ENCODE measurements at places on chromosomes 12 and 14.

GRCh38 chr12:52636592-52637258 lies 15.3 kb downstream of the KRT2 start:
- no peak for DNase-seq

DNA sequence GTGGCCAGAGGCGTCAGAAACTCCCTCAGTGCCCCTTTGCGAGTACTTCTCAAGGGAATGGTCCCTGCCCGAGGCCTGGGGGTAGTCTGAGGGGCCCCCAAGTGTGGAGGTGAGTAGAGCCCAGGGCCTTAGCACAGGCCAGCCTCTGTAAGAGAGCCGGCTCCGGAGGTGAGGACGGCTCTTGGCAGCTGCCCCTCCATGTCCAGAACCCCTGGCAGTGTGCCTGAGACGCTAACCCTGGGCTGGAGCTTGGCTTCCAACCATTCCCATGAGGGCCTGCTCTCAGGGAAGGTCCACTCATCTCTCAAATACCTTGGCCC lies 61.7 kb downstream of the PRMT8 start:
- no peak for DNase-seq

- no peak for DNase-seq
These were observed 20.7 kb downstream of the KRT85 start for GRCh38 chr12:52346593-52346992.

GRCh38 chr12:105899589-105899988 lies 239.2 kb downstream of the NUAK1 start:
- no peak for DNase-seq

GRCh38 chr12:119071638-119072231 lies 90.4 kb downstream of the SRRM4 start:
- DNase-seq: no peak

- DNase-seq: no peak
These were observed 81.2 kb downstream of the CFAP54 start for GRCh38 chr12:96570579-96570978.

GRCh38 chr12:2291182-2291832 lies 238.5 kb downstream of the CACNA1C start:
- peak; percentile 63 for DNase-seq

DNA sequence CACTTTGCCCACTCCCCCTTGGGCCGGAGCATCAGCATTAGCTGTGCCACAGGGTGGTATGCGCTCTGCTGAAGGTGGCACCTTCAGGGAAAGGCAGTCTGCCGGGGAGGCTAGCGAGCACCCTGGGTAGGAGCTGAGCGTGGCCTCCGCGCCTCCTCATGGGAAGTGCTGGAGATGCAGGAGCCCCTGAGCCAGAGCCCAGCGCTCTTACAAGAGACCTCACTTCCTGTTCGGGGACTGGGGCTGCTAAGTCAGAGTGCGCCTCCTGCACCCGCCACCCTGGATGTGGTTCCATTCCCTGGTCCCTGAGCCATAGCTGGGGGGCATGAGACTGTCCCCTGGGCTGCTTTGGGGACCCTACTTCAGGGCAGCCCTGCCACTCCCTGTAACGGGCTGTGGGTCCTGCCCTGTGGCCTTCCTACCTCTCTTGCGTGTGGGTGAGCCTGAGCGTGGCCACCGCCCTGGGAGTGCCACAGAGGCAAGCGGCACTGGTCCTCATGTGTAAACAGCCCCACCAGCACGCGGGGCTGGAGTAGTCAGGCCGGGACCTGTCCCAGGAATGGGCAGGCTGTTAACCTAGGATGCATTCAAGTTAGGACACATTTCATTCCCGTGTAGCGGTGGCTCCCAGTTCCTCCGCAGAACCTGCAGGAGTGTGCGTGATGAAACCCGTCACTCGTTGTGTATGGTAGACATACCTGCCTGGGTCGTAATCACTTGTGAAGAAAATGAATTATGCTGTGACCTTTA lies 19.4 kb downstream of the COA8 start:
- no peak for DNase-seq

- peak; percentile 94 for DNase-seq
These were observed 20.2 kb upstream of the KRT8 start for GRCh38 chr12:52924764-52925716.

- no peak for DNase-seq
These were observed 21.0 kb upstream of the ANP32D start for GRCh38 chr12:48451372-48451771.

GRCh38 chr12:67648521-67649260 lies at the start of gene DYRK2:
TSS of gene DYRK2 (plus strand) at chr12:67648745. CDS start at chr12:67649134, 389 bp downstream.
- DNase-seq: peak; percentile 82

GRCh38 chr12:112096667-112097066 lies 11.9 kb downstream of the NAA25 start:
- DNase-seq: peak; percentile 96

DNA sequence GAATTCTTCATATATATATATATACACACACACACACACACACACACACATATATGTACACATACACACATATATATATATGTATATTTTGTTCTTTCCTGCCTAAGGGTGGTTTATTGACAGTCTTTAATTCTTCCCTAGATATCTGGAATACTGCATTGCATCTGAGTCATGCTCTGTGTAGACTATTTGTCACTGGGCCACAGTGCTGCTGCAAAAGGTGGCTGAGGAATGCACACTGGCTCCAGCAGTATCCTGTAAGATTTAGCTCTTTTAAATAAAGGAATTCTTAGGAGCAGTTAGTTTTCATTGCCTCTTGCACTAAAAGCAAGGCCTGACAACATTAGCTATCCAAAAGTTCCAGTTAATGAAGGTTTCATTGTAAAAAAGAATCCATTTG lies 200.9 kb downstream of the APAF1 start:
- peak; percentile 3 for DNase-seq

GRCh38 chr12:121279507-121279915 lies 17.0 kb downstream of the CAMKK2 start:
- DNase-seq: no peak

- DNase-seq: no peak
These were observed 585.4 kb downstream of the ALG10 start for GRCh38 chr12:34607520-34608195.

DNA sequence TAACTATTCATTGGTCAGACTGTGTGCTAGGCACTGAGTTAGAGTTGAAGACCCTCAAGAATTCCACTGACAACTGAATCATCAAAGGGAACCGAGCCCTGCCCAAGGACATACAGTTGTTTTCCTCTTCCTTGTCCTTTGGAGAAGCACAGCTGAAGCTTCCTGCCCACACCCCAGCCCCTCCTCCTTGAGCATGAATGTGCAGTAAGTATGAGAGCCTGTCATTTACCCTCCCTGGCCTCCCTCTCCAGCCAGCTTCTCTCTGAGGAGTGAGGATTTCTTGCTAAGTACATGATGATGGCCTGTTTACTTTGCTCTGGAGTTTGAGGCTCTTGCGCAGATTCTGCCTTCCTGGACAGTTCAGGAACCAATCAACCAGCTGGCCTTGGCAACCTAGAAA lies 235.2 kb downstream of the CACNA1C start:
- DNase-seq: peak; percentile 58

GRCh38 chr12:39405580-39405979 lies 37.3 kb downstream of the KIF21A start:
- no peak for DNase-seq

DNA sequence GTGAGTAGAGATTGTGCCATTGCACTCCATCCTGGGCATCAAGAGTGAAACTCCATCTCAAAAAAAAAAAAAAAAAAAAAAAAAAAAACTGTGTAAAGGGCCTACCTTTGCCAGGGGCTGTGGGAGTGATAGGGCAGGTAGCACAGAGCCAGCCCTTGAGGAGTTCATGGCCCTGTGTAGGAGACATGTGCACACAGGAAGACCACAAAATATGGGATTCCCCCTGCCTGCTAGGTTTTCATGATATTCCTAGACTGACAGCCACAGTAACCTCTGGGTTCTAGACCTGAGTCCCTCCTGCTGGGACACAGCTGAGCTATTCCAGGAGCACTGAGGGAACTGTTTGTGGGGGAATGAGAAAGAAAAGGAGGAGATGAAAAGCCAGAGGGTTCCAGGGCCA lies 8.3 kb upstream of the SPTSSA start:
- no peak for DNase-seq

DNA sequence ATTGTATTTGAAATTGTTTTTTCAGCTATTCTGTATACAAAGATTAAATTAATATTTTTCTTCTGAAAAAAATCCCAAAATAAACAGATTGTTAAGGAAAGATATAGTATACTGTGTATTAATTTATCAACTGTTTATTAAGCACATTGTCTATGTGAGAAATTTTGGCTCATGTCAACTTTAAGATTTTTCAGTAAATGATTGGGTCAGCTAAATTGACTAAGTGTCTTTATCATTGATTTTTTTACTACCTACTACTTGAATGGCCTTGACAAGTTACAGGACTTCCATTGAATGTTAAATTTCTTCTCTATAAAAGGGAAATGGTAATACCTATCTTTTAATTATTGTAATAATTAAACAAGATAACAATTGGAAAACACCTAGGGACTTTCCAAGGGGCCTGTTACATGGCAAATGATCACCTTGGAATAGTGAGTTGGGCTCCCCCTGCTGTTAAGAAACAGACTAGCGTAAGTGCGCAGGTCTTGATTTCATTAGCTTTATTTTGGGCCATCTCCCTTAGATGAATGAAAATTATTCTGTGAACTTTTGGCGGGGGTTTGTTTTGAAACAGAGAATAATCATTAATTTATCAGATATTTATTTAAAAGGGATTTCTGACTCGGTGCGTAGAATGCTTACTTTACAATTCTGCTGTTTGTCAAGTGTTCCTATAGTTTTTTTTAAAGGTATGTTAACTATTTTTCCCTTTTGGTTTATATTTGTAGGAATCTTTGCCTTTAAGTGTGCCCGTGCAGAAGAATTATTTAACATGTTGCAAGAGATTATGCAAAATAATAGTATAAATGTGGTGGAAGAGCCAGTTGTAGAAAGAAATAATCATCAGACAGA lies 14.5 kb upstream of the CCT2 start:
- DNase-seq: peak; percentile 87

DNA sequence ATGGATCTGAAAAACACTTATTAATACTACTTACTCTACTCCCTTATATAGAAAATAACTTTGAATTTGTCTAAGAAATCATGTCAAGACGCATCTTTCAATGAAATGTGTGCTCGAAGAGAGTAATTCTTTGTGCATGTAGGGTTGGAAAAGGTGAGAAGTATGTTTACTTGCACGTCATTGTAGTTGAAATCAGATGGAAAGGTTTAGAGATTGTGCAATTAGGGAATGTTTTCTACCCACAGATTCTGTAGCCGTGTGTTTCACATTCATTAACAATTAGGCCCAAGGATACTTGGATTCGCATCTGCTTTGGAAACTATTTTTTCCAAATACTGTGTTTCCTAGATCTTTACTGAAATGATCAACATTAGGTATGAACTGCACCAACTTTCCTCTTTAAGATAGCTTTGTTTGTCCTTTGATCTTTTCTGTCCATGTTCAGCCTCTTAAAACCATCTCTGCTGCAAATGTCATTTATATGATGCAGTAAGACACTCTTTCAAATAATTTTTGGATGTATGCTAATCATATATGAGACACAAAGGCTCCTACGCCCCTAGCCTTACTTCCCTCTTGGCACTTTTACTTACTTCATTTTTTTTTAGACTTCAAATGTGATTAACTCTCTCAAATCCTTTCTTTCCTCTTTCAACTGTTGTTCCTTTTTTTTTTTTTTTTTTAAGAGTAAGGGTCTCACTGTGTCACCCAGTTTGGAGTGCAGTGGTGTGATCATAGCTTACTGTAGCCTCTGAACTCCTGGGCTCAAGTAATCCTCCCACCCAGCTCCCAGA lies 58.0 kb upstream of the PSMA6 start:
- no peak for DNase-seq

DNA sequence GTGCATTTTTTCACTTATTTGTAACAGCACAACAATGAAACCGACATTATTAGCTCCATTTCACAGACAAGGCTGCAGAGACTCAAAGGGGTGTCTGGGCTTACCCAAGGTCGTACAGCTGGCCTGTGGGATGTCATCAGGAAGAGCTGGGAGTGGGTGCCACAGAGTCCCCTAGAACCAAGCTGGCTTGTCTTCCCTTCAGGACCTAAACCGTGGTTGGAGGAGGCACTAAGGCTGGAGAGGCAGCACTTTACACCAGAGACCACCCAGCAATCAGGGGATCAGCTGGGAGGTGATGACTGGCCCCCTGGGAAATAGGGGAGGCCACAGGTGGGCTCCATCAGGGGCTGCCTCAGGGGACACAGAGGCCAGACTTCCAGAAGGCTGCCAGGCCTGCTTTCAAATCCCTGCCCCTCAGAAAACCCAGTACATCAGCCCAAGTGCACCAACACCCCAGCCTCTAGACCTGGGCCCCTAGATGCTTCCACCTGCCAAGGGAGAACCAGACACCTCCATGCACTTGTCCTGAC lies 28.3 kb downstream of the DIO3 start:
- no peak for DNase-seq

- DNase-seq: no peak
These were observed 113.3 kb downstream of the BCL11B start for GRCh38 chr14:99158646-99159165.

DNA sequence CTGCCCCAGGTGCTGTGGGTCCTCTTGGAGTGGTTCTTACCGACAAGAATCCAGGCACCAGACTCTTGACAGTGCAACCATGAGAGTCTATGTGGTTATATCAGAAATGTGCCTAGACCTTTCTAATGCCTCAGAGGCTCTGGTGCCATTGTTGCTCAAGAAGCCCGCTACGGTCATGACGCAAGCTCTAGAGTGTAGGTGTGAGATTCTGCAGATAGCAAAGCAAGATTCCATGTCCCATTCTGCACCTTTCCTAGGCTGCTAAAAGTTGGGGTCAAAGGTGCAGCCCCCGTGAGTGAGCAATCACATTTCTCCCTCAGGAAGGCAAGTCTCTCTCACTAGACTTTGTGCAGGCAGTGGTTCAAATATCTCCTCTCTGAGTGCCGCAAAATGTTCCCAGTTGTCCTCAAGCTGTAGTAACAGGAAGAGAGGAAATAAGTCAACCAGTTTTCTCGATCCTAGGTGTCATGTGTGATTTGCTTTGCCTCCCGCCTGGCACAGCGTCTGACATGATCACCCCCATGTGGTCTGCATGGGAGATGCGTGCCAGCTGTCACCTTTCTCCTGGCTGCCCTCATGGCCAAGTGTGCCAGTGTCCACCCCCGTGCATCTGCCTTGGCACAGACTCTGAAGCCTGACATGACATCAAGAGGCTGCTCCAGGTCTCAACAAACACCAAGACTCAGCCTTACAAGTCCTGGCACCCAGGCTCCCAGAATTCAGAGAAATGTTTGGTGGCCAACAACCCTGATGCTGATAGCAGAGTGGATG lies 122.5 kb upstream of the COCH start:
- DNase-seq: peak; percentile 6

GRCh38 chr14:60647081-60647836 lies 2.0 kb downstream of the SIX1 start:
- peak; percentile 75 for DNase-seq

GRCh38 chr14:56870336-56870735 lies 60.1 kb upstream of the OTX2 start:
- no peak for DNase-seq

DNA sequence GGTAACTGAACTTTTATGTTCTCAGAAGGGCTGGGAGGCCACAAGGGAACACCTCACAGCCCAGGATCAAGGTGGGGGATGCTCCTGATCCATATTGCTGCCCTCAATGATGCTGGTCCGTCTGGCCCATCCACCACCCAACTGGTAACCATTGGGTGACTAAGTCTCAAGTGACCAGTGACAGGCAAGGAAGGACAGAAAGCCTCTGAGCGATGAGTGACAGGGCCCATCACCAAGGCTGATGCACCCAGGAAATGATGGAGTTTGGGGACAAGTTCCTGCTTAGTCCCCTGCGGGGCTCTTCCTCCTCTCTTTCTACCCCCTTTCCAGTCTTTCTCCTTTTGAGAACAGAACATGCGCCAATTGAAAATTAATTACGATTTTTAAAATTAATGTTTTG lies 2.6 kb upstream of the MMP19 start:
- DNase-seq: no peak
